AML-193 (cell line): ENCODE measurements at places on chromosomes 11 and 22.

GRCh38 chr11:129853518-129854231 lies 38.0 kb downstream of the TMEM45B start:
- no peak for DNase-seq

GRCh38 chr11:34755671-34756070 lies 134.8 kb downstream of the EHF start:
- DNase-seq, result no peak

GRCh38 chr11:20008190-20008870 lies 151.9 kb downstream of the DBX1 start:
- DNase-seq, result no peak

GRCh38 chr11:45964911-45965389 lies 42.5 kb downstream of the LARGE2 start:
- peak; percentile 25 for DNase-seq

DNA sequence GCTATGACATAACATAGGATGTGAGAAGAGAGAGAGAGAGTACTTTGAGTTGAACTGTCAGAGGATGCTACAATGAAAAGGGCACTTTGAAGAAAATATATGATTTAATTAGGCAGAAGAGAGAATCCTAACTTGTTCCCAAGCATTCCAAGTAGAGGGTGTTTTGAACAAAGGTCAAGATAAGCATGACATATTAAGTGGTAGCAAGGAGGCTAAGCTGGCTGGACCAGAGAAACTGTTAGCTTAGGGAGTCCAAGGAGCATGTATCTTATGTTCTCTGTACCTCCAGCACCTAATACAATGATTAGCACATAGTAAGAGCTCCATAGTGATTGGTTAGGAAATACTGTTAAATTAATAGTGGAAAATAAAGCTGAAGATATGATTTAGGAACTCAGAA lies 479.6 kb downstream of the TMEM135 start:
- DNase-seq, result no peak

DNA sequence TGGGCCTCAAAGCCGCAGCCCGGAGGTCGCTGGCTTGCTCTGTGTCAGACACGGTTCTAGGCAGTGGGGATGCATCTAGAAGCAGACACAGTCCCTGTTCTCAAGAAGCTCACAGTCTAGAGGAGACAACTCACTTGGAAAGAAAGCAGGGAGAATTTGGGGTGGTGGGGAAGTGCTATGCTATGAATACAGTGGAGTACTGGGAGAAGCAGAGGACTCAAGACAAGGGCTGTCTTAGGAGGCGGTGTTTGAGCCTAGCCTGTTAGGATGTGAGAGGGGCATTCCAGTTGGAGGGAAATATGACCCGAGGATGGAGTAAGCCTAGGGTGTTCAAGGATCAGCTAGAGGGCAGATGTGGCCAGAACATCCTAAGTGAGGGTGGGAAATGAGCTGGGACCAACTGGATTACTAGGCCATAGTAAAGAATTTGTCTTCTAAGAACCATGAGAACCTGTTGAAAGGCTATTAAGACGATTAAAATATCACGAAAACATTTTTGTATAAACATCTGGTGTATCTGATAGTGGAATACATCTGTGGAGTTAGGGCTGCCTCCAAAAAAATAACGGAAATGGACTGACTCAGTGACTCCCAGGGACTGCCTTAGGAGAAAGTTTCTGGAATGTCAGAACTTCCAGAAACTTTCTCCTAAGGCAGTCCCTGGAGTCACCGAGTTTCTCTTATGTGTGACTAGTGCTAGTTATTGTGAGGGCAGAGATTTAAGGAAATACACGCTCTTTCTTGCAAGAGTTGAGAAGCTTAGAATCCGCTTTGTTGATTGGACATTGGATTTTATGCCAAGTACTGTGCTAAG lies 1.1 kb upstream of the PITPNB start:
- DNase-seq, result no peak

DNA sequence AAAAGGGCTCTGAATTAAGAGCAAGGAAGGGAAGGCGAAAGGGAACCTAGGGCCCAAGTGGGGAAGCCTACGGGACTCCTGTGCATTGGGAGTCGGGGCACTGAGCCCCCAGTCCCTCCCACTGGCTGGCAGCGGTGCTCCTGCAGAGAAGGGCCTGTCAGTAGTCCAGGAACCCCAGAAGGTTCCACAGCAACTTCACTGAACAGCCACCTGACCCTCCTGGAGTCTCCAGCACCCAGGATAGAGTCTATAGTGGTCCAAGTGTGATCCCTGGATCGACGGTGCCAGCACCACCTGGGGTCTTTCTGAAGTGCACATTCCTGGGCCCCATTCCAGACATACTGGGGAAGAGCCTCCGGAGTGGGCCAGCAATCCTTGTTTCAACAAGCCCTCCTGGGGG lies 100.0 kb upstream of the B3GAT1 start:
- DNase-seq, result no peak

GRCh38 chr11:45609902-45610301 lies 55.5 kb downstream of the CHST1 start:
- DNase-seq, result no peak

DNA sequence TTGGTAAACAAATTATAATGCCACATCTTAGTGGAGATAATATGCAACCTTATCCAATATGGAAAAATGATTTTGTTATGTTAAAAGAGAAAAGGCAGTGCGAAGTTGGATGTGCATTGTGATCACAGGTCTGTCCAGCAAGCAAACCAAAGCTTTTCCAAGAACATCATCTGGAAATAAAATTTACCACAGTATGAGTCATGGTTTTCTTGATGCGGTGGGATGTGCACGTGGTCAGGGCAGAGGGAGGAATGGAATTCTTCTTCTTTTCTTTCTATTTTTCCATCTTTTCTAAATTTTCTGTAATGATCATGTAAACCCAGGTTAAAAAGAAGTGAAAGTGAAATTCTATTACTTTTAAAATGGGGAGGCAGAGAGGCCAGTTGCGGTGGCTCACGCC lies 169.8 kb downstream of the C11orf91 start:
- no peak for DNase-seq

DNA sequence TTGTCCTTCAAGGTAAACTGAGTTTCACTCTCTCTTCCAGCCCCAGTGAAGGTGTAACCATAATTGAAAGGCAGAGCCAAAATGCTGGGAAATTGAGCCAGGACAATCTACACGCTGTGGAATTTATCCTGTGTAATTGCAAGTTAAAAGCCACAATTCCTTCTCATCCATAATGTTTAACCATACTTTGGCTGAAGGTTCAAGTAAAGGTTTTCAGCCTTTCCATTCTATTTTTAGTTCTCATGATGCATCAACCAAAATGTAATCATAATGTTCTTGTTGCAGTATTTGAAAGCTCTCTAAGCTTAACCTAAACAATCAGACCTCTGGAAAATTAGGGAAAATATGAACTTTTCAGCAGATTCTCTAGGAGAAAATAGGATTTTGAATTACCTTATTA lies 14.0 kb upstream of the ARHGAP42 start:
- DNase-seq, result no peak

DNA sequence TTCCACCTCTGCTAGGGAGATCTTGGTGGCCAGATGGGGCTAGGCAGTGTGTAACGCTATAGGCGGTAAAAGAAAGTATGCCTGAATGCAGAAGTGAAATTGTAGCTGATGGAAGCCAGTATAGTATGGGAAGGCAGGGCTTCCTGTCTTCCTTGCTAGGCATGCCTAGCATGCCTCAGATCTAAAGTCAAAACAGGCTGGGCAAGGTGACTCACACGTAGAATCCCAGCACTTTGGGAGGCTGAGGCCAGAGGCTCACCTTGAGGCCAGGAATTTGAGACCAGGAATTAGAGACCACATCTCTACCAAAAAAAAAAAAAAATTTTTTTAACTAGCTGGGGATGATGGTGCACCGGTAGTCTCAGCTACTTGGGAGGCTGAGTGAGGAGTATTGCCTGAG lies 281.7 kb upstream of the MTNR1B start:
- DNase-seq, result no peak

DNA sequence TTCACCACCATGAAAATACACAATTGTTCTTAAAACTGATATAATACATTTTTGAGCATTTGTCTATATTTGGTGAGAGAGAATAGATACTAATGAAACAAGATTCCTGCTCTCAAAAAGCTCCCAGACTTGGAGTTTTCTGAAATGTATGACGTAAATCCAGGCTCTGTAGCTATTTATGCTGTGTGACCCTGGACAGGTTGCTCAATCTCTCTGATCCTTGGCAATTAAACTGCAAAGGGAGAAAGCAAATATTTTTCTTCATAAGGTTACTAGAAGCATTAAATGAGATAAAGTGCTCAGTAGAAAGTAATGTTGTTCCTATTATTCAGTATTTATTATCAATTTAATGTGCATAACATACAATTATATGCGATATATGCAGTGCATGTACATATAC lies 42.5 kb downstream of the SVIP start:
- no peak for DNase-seq

GRCh38 chr11:74773476-74773875 lies 24.8 kb downstream of the RNF169 start:
- no peak for DNase-seq

- DNase-seq, result no peak
Measured at GRCh38 chr11:131737357-131737756, 366.9 kb downstream of the NTM start.

DNA sequence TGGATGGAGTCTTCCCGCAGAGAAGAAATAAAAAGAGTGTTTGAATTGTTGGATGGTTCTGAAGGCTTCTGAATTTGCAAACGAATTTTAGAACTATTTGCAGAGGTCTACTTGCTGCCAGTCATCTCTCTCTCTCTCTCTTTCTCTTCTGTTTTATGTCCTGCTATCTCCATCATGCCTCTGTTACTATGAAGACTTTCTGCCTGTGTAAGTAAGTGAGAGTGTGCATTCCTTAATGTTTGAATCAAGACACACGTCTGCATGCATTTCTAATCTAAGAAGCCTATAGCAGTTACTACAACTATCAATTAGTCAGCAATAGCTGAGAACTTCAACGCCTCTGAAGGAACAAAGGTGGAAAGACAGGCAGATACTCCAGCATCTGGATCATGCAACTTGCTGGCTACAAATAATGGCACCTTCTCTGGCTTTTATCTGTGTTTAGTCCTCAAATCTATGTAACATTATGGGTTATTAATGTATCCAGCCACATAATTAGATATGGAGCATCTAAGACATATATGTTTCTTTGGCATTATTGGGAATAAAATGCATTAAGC lies 191.5 kb upstream of the BLID start:
- DNase-seq, result no peak

GRCh38 chr11:469684-470560 lies 19.8 kb downstream of the PTDSS2 start:
- DNase-seq, result no peak

DNA sequence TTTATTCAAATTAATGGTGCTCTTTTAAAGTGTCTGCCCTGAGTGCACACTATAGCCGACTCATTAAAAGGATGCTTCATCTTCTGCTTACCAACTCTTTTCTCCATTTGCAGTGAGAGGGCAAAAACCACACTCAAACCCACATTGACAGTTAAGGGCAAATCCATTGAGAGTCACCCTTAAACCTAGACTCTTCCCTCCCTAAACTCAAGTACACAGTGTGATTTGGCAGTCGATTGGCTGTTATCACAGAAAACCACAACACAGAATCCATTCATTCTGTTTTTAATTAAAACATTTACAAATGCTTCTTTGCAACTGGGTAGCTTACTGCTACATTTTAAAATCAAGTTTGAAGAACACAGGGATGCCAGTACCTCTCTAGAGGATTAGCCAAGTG lies 120.0 kb downstream of the CADM1 start:
- no peak for DNase-seq

DNA sequence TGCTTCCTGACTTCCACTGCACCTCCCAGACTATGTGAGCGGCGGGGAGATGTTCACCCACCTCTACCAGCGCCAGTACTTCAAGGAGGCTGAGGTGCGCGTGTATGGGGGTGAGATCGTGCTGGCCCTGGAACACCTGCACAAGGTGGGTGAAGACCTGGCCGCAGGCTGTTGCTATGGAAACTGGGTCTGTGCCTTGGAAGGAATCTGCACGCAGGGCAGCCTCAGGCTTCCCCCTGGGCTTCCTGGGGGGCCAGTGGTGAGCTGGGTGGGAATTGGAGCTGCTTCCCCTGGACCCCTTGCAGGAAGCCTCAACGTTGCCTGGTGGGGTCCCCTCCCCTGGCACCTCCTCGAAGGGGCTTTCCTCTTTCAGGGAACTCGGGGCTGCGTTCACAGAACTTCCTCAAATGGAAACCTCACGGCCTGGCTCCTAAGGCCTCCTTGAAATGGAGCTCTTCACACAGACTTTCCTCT lies 1.5 kb downstream of the RPS6KA4 start:
- DNase-seq, result peak; percentile 42
